ENCODE measurements at places on chromosomes 1 and 21.
A peak's percentile ranks its signal among the peaks of the same experiment; 100 is the strongest.

GRCh38 chr1:228811712-228812305 is 76.5 kb downstream of the RHOU start:
- DNase-seq: no peak

- no peak for DNase-seq
These were observed 269.2 kb upstream of the NRIP1 start for GRCh38 chr21:15333951-15334350.

DNA sequence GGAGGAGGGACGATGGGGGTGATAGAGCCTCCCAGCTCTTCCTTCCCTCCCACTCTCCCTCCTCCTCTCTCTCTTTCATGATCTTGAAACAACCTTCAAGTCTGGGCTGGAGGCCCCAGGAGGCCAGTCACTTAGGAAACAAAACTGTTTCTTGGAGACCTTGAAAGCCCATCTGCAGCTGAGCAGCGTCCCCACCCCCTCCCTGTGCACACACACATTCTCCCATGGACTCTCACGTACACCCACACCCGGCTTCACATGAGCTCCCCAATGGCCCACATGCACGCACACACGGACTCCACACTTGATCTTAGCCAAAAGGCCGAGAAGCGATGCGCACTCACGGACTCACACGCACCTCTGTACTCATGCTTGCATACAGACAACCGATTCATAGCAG is 3.2 kb upstream of the ATP1A2 start:
- DNase-seq: no peak

- DNase-seq: peak; percentile 60
These were observed at the start of gene TRAF3IP3 for GRCh38 chr1:209755926-209756614. Gene TRAF3IP3, plus strand, starts transcription at chr1:209756053. Its CDS starts 3,987 bp downstream, at chr1:209760040.
